Activated CD4-positive, alpha-beta T cell treated with anti-CD3 and anti-CD28 coated beads, Interleukin-10, Interleukin-2, amounts not matched to agents 100 ng/mL and 50 ng/mL, durations not matched to agents 16 hours and 8 hours (primary cell): ENCODE measurements at places on chromosomes 3 and 15.
A peak's percentile ranks its signal among the peaks of the same experiment; 100 is the strongest.

GRCh38 chr15:98138910-98139309 lies 178.4 kb downstream of the ARRDC4 start:
- no peak for DNase-seq

GRCh38 chr3:74281705-74282104 lies 332.8 kb downstream of the CNTN3 start:
- DNase-seq, result no peak

DNA sequence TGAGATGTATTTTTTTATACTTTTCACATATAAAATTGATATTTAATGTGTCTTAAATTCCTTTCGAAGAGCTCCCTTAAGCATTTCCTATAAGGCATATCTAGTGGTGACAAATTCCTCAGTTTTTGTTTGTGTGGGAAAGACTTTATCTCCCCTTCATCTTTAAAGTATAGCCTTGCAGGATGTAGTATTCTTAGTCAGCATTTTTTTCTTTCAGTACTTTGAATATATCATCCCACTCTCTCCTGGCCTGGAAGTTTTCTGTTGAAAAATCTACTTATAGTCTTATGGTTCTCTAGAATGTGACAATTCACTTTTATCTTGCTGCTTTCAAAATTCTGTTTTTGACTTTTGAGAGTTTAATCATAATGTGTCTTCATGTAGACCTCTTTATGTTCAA lies 95.2 kb downstream of the EDEM1 start:
- DNase-seq, result no peak

- DNase-seq, result no peak
These were observed 12.2 kb downstream of the MYLK start for GRCh38 chr3:123871946-123872345.

DNA sequence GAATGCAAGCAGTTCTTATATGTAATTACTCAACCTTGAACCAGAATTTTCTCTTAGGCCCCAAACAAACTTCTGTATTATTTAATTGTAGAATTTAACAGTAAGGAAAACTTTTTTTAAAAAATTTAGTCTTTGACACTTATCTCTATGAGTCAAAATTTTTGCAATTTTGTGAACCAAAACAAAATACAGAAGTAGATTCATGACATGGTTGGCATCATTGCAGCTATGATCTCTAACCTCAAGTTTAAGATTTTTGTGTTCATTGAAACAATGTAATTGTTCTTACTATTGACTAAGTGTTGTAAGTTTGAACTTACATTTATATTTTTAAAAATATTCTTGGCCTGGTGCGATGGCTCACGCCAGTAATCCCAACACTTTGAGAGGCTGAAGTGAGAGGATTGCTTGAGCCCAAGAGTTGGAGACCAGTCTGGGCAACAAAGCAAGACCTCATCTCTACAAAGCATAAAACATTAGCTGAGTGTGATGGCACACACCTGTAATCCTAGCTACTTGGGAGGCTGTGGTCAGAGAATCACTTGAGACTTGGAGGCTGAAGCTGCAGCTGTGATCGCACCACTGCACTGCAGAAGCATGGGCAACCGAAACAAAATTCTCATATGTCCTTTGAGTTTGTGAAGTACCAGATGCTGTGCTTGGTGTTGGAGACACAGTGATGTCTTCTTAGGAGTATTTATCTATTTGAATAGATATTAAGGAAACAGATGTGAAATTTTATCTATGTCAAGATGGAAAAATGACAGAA lies 39.7 kb downstream of the STT3B start:
- no peak for DNase-seq

DNA sequence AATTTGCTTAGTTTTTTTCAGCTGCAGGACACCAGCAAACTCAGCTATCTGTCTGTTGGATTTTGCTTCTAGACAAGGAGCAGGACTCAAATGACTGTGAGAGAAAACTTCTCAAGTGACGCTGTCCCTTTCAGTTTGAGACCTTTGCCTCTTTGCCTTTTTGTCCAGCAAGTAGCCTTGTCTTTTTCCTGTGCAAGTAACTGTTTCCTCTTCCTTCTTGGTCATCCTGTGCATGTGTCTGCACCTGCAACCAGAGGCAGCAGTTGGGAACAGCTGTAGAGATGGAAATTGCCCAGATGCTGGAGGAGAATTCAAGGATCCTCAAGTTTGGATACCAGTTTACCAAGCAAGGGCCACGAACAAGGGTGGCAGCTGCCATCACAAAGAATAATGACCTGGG lies 23.3 kb upstream of the TMOD3 start:
- DNase-seq, result no peak

- peak; percentile 5 for DNase-seq
These were observed 43.3 kb downstream of the ZNF609 start for GRCh38 chr15:64503640-64504039.

DNA sequence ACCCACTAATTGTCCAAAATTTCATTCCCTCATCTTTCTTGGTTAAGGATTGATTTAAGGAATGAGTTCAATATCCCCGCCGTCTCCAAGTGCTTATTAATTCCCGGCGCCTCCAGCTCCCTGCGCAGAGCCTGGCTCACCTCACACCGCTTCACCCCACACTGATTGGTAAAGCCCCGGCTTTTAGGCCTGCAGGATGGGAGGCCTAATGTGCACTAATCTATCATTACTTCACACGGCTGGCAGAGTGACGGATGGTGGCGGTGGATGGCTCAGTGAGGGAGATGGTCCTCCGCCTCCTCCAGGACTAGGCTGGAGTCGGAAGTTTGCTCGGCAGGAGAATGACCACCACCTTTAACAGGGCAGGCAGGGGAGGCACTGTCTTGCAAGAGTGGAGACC lies 81.7 kb downstream of the MEGF11 start:
- DNase-seq, result no peak

DNA sequence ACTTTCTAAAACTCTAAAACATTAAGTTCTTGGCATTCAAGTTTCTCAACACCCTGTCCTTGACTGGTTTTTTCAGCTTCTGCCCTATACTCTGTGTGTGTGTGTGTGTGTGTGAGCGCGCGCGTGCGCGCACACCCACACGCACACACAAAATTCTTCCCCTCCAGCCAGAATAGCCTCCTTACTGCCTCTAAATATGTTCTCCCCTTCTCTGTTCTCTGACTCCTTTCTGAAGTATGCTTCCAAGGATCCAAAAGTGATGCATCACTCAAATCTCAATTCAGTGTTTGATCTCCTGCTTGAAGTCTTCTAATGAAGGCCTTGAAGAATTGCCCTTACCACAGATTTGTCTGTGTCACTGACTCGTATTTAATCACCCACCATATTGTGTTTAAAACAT lies 129.8 kb downstream of the SLC25A26 start:
- DNase-seq, result no peak

DNA sequence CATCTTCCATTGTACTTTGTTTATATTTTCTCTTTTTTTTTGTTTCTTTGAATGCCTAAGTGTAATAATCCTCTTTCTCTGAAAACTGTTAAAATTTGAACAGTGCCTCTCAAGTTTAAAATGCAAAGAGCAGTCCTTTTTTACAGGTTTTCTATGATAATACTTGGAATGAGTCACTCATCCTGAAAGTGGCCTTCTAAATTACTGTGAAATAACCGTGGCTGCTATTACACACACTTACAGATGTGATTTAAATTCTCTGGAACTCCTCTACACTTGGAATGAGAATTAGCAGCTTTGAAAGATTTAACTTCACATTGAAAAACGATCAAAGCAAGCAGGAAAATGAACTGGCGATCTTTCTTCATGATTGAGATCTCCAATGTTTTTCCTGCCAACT lies 105.9 kb downstream of the ROBO1 start:
- no peak for DNase-seq

- peak; percentile 35 for DNase-seq
These were observed 53.1 kb upstream of the ULK4 start for GRCh38 chr3:42014921-42015533.

GRCh38 chr3:13070391-13071070 lies 2.7 kb downstream of the IQSEC1 start:
- no peak for DNase-seq

- DNase-seq, result no peak
These were observed 48.9 kb downstream of the ZBBX start for GRCh38 chr3:167330993-167331785.

DNA sequence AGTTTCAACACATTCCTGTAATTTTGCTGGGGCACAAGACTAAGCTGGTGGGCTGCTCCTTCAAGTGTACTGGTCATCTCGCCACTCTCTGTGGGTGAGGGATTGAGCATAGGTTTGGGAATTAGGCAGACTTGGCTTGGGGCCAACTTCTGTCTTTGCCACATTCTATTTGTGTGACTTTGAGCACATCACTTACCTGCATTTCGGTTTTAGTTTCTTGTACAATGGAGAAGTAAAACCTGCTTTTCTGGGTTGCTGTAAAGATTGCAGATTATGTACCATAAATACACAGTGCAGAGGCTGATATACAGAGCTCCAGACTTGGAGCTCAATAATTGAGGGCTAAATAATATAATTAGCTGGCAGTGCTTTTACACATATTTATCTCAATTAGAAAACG lies 162.1 kb downstream of the C3orf38 start:
- no peak for DNase-seq

GRCh38 chr3:57157545-57157944 lies 7.6 kb downstream of the IL17RD start:
- no peak for DNase-seq

DNA sequence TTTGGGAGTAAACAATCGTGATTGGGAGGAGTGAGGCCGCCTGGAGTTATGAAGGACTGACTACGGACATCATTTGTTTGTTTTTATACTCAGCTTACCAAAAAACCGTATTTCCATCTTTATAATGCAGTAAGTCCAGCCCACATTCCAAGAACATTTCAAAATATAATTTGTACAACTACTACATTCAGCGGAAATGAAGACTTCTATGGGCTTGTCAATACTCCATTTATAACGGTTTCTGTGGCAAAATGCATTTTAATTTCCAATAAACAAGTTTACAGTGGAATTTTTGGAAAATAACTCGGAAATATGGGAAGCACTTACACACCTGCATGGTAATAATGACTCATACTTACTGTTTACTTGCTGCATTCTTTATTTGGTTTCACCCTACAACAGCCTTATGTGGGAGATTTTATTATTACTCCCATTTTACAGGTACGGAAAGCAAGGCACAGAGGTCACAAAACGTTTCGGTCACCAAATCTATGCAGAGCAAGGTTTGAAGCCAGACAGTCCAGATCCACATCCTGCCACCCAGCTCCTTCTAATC lies 62.3 kb downstream of the LDHAL6B start:
- DNase-seq, result no peak

DNA sequence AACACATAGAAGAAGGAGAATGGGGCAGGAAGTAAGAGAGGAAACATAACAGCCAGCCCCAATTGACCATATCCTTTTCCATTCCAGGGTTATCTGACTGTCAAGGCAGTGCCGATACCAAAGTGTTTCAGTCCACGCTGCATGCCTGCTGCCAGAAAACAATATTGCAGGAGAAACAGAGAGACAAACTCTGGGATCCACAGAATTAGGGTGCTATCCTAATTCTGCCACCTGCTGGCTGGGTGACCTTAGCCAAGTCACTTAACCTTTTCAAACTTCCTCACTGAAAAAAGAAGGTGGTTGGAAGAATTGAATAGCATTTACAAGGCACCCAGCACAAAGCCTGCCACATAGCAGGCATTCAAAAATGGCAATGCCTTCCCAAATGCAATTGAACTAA lies 32.0 kb downstream of the GLB1 start:
- DNase-seq, result peak; percentile 60

DNA sequence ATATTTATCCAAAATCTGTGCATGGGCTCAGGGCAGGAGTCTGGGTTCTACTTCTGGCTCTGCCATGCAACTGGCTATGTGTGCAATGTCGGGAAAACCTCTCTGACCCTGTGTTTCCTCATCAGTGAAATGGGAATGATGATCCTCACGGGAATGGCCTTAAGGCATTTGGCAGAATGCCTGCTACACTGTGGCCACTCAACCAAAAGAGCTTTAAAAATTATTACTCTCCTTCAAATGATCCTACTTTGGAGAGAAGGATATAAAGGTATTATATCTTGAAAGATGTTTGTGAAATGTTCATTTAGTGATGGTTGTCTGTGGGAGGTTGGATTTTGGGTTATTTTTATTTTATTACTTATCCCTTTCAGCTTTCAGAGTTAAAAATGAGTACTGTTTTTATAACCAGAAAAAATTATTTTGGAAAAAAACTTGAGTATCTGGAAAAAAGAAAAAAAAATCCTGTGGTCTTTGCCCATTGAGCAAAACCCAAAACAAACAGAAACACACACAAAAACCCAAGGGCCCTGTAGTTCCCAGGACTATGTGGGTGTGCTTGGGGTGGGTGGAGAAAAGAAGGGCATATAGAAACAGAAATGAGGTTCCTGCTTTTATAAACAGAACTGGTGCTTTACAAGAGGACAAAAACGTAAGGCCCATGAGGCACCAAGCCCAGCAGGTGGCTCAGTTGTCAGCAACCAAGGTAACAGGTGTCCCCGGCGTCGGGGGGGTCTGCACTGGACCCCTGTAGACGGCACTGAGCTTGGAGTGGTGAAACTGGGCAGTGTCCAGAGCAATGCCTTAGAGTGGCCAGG lies 22.0 kb downstream of the RGMA start:
- no peak for DNase-seq

DNA sequence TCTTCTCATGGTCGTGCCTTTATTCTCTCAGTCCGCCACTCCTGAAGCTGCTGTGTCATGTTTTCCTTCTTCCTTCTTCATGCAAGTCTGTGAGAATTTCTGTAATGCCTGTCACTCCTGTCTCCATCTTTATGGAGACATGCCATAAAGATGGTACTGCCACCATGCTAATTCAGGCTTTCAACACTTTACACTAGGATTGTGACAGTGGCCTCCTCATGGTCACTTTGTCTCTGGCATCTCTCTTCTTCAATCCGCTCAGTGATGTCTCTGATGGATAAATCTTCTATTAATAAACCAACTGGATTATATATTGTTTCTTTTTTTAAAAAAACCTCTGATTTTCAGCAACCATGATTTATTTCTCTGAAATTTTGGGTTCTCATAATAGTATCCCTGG lies 18.1 kb downstream of the PPM1L start:
- no peak for DNase-seq

GRCh38 chr3:47536221-47536891 lies 22.8 kb upstream of the ELP6 start:
- no peak for DNase-seq
